ENCODE measurements at places on chromosomes 5 and 9.

- DNase-seq, result no peak
Observed at GRCh38 chr5:141003791-141004611, 37.7 kb downstream of the PCDHAC2 start.

DNA sequence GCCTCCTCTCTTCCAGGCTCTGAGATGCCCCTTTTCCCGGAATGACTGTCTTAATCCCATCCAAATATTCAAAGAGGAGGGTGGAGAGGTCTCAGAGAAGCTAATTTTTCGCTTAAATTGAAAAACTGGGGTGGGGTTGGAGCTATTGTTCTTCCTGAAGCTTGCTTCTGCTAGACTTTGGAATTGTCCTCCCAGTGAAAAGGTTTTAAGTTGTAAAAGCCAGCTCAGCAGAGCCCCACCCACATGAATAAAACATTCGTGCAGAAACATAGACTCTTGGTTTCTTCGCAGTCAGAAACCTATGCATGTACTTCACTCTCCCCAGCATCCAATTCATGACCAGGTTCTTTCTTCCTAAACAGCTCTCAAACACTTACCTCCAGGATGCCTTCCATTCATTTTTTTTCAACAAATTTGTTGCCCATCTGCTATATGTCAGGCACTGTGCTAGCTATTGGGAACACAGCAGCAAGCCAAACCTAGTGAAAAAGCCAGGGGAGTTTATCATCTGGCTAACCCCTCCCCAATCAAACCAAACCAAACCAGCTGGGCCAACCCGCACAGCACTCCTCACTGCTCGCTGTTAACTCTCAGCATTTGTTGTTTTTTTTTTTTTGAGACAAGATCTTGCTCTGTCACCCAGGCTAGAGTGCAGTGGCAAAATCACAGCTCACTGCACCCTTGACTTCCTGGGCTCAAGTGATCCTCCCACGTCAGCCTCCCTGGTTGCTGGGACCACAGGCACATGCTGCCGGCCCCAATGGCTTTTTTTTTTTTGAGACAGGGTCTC lies 37.9 kb upstream of the OCLN start:
- no peak for DNase-seq

DNA sequence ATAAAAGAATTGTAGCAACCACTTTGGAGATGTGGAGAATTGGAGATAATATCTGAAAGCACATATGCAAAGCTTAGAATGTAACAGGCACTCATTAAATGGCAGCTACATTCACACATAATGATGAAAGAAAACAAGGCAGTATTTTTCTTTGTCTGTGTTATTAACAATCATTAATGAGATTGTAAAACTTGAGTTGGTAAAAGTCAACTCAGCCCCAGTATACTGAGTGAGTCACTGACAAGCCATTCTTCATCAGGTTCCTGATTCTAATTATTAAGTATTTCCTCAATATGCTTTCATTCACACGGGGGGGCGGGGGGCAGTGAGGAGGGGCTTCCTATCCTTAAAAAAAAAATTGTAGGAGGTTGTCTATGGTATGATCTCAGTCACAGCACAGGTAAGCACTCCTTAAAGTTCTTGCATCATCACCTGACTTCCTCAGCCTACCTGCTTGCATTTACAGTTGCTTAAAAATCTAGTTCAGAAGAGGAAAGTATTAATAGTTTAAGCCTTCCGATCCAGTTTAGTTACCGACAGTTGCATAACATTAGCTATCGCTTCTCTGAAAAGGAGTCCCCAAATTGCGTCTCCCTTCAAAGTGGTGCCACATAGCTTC lies 379.8 kb downstream of the EFNA5 start:
- DNase-seq, result no peak

GRCh38 chr5:141494761-141495452 lies 6.0 kb downstream of the PCDHGC5 start:
- DNase-seq, result no peak

DNA sequence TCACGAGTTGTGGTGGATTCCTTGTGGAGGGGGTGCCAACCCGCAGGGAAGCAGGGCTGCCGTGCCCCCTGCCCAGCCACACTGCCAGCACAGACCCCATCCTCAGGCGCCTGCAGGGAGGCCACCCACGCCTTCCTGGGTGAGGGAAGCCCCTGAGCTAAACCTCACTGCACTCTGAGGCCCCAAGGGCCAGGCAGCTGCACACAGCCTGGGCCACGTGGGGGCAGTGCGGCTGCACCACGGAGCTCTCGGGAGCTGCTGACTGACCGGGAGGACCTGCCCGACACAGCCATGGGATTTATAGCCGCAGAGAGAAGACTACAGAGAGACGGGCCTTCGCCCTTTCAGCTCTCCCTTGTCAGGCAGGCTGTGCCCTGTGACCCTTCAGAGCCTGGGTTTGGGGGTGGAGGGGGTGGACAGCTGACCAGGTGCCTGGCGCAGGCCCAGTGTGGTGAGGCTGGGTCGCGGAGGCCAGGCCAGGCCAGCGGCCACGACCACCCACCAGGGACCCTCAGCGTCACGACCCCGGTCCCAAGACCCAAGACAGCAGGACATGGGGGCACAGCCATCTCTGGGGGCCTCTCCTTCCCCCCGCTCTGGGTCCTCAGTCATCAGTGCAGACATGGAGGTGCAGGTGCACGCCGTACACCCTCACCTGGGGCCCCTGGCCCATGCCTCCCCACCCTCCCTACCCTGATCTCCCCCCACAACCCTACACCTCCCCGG lies 4.3 kb upstream of the AHRR start:
- peak; percentile 69 for DNase-seq

DNA sequence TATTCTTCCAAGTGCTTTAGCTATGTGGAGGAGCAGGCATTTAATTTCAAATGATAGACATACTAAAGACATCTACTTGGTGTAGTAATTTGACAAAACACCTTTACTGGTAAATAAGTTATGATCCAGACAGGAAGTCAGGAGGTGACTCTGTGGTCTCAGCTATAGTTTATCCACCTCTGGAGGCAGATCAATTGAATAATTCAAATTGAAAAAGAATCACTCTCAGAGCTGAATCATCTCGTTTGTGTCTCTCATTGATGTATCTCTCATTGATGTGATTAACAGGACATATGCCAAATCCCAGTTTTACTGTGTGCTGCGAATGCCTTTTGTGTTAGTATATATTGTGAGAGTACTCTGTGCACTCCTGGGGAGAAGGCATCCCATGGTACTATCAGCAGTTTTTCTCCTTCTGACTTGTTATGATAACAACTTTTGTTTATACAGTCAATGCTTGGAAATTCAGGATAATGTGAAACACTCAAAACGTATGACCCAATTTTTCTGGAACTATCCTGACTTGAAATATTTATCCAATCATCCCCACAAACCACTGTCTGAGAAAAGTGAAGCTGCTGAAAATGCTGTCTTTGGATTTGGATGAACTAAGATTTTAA lies 48.5 kb upstream of the DAB2 start:
- no peak for DNase-seq

DNA sequence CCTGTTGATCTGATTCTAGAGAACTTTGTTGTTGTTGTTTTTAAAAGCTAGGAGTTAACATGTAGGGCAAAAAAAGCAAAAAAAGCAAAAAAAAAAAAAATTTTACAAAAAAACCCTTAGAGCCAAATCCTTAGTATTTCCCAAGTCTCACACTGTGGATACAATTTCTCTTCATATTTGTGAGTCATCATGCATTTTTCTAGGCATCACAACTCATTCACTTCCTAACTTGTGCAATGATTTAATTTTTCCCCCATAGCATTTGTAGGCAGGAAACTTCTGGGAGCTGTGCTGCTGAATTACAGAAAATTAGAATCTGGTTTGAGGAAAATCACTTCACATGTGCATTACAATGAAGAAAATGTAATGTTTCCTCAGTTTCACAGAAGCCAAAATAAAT lies 91.9 kb downstream of the MARCHF3 start:
- no peak for DNase-seq

- no peak for DNase-seq
Observed at GRCh38 chr9:89676281-89676680, 71.5 kb downstream of the GADD45G start.

- no peak for DNase-seq
Observed at GRCh38 chr5:60232036-60232795, 338.7 kb upstream of the PDE4D start.

GRCh38 chr5:40916226-40916625 lies 6.9 kb downstream of the C7 start:
- DNase-seq, result no peak

DNA sequence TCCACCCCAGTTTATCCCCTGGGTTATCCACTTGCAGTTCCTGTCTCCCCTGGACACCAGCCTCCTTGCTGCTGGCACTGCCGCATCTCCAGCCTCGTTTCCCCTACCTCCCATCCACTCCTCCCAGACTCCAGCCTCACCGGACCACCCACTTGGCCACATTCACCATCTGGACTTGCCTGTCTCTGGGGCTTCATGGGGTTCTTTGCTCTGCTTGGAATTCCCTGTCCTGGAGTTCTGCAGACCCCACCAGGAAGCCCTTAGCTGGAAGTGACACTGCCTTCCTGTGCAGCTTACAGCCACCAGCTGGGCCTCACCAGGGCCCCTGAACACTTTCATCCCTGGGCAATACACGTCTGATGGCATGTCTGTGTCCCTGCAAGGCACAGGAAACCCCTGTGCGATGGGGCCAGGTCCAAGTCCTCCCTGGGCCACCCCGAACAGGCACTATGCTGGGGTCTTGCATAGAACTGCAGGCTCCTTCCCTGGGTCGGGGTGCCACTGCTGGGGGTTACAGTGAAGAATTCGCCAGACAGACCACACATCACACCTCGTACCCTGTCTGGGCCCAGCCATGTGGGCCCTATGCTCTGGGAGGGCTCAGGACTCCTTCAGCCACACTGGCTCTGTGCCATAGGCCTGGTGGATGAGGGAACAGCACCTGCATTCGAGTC lies 3.0 kb downstream of the FLT4 start:
- no peak for DNase-seq

GRCh38 chr5:76406673-76407072 lies 3.6 kb downstream of the IQGAP2 start:
- no peak for DNase-seq

GRCh38 chr5:35956429-35956828 lies 18.0 kb upstream of the CAPSL start:
- DNase-seq, result no peak

DNA sequence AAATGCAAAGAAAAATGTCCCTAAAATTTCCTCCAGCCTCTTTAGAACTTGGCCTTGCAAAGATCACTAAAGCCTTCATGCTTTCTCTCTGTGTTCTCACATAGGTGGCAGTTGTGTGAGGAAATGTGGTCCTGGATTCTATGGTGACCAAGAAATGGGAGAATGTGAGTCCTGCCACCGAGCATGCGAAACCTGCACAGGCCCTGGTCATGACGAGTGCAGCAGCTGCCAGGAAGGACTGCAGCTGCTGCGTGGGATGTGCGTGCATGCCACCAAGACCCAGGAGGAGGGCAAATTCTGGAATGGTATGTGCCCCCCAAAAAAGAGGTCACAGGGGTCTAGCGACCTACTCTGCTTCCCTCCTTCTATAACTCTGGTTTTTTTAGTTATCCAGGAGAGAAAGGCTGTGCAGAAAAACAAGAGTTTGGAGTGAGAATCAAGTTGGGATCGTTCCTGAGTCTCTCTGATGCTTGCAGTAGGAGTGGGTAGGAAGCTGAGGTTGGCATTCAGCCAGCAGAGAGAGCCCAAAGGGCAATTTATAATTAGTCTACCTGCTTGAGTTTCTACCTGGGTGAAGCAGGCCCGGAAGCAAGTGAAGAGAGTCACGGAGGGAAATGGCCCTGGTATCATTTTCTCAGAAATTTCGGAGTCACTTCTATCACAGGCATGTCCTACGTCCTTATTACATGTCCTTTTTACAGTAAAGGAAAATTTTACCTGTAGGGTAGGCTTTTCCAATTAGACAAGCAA lies 97.5 kb downstream of the RFK start:
- DNase-seq, result no peak

DNA sequence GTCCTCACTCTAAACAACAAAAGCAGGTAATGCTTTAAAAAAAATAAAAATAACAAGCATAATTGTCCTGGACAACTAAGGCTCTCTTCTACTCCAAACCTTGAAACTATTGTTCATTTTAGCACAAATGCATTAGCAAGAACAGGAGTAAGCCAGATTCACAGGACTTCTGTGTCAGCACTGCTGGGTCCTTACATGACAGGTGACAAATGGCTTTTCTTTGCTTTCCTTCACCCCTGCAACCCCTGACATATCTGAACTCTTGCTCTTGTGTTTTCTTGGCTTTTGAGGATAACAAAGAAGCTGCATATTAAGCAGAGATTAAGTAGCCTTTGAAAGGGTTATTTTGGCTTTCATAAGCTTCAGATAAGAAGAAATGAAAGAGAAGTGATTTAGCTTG lies 71.1 kb downstream of the ZNF474 start:
- DNase-seq, result no peak
